ENCODE measurements at places on chromosomes 1 and 21.

DNA sequence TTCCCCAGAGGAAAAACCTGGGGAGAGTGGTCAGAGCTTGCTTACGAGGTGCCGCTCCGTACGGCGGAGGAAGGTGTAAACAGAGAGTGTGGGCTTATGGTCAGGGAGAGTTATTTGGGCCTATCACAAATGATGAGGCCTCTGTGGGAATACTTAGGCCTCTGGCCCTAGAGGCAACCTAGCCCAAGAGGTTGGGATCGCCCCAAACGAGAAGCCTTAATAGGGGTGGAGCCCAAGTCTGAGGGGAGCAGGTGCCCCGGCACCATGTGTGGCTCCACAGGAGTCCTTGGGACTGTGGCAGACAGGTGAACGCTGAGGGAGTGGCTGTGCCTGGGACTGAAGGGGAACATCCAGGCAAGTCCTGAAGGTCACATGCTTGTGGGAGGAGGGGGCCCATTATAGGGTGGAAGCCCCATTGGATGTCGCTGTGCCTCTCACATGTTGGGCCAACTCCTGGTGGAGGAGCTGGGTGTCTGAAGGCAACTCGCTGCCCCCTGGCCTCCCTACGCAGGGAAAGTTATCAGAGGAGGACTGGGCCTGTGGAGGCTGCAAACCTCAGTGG lies 135.1 kb downstream of the ZSCAN20 start:
- DNase-seq, result no peak

GRCh38 chr1:61334718-61335589 lies 252.6 kb downstream of the NFIA start:
- DNase-seq, result no peak

DNA sequence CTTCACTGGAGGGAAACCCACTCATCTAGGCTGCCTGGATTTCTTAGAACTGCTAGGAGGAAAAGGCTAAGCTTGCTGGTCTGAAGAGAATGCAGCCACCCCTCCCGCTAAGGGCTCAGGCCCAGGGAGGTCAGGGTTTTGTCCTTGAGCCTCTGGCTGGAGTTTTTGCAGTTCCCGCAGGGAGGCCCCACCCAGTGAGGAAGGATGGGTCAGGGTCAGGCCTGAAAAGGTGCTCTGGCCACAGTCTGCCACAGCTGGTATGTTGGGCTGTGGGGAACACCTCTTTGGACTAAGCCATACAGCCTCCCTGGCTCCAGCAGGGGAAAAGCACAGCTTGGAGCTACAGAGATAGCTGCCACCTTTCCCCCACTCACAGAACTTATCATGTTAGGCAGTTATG lies 71.4 kb upstream of the PAPPA2 start:
- DNase-seq, result no peak

DNA sequence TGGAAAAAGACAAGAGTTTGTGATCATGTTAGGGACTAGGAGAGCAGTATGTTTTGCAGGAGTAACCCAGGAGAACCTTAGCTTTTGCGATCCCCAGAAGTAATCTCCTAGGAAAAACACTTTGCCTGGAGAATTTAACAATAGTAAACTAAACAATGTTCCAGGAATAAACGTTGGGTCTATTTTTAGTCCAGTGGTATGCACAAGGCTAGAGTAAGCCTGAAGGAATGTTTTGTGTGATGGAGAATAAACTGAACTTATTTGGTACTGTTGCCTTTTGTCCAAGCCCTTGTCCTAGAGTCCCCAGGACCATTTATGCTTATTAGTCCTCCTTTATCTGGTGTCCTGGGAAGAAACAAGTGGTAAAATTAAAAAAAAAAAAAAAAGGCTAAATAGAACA lies 28.7 kb upstream of the RGS5 start:
- DNase-seq, result no peak

- no peak for DNase-seq
These were observed 124.7 kb downstream of the CASZ1 start for GRCh38 chr1:10671622-10672342.

DNA sequence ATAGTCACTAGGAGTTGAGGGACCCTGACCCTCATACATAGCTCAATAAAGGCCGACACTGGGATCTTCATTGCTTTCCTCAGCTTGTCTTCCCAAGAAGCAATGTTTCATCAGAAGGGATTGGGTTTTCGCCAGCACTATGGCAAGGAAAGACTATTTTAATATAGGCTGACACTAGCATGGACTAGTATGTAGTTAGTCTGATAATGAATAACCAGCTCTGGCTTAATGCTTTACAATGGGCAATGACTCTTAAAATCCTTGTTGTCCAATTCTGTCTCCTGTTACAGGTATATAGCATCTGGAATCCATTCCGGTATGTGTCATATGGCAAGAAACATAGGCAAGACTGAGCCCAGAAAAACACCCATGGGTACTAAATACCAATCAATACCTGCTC lies 15.3 kb upstream of the SYT2 start:
- no peak for DNase-seq

Measured in stimulated activated CD8-positive, alpha-beta memory T cell treated with anti-CD3 and anti-CD28 coated beads, Interleukin-4, amount 100 ng/mL, for 4 hours (primary cell).